GM20000 (cell line): ENCODE measurements at places on chromosomes 4 and X.

DNA sequence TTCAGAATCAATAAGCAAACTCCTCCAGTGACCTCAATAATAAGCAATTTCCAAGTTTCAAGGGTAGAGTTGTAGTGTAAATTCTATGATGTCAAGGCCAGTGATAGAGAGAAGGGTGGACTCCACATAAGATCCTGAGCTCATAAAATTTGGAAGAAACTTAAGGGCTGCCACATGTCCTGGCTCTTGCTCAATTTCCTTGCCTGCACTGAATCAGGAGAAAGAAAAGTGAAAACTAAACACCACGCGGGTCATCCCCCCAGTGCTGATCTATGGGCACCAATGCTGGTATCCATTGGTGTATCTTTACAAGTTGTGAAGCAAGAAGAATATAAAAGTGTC lies 392.0 kb upstream of the INTU start:
- no peak for DNase-seq

DNA sequence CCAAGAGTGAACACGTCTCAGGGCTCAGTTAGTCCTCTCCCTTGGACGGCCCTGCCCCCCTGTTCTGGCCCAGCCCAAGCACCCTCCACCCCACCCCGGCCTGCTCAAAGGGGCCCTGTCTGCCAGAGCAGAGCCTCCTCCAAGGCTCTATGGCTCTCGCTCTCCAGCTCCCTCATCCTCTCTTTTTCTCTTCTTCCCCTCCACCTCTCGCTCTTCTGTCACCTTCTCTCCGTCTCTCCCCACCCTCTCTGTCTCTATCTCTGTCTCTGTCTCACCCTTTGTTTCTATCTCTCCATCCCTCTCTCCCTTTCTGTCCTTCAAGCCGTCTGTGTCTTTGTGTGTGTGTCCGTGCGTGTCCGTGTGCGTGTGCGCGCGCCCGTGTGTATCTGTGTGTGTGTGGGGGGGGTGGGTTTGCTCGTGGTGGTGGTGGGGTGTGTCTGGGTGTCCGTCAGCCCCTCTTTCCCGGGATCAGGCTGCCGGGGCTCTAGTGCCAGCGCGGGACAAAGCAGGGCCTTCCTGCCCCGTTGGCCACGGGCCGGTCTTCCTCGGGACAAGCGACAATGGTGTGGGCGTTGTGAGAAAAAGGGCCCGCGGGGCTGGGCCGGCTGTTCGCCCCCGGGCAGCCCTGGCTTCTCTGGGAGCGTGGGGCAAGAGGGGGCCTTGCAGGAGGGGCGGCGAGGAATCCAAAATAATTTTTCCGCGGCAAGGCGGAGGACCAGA lies 8.7 kb downstream of the FRG2 start:
- DNase-seq, result no peak

- DNase-seq, result no peak
Measured at GRCh38 chr4:60847614-60848013, 352.5 kb upstream of the ADGRL3 start.

DNA sequence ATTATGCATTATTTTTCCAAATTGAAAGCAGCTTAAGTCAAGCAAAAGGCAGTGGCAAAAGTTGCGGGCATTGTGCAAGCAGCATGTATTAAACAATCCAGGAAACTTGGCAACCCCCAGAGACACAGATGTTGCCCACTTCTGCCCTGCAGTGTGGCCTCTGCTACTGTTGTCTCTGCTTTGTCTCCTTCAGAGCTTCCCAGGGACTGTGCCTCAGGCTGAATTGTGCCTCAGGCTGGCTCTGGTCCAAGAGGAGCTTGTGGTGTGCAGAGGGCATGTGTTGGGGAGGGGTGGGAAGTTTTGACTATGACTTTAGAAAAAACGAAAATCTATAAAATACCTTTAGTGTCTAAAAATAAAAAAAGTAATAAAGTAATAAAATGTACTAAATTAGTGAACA lies 201.4 kb downstream of the CCSER1 start:
- no peak for DNase-seq
